Head of caudate nucleus (tissue), 42 donors: ENCODE measurements at places on chromosomes 1 and 21.

DNA sequence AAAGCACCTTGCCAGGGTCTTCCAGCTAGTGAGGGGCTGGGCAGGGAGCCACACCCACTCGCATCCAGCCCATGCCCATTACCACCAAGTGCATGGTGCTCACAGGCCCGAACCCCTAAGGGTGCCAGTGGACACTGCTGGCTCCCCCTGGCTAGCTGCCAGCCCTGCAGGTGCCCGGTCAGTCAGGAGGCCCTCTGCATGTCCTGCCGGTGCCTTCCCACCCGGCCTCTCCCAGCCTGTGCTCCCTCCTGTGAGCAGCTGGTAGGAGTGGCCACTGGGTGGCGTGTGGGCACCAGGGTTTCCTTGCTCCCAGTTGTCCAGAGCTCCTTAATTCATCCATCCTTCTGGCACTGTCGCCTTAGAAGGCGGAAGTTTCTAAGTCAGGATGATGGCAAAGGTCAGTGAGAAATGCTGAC, 33.4 kb downstream of the QSOX1 start:
- DNase-seq, result peak; percentile 67

- no peak for DNase-seq
Observed at GRCh38 chr1:84789014-84789413, 98.8 kb upstream of the SSX2IP start.

DNA sequence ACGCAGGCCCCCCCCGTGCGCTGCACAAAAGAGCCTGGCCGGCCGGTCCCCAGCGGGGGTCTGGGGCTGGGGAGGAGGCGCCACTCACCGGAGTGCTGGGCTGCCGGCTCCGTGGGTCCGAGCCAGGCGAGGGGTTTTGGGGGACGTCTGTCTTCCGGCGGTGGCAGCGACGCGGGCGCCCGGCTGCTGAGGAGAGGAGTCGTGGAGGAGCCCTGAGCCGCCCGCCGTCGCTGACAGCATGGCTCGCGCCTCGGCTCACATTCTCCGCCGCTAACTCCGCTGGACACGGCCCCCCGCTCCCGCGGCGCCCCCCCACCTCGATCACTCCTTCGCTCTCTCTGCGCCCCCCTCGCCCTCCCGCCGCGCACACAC, 649 bp downstream of the AHDC1 start:
- DNase-seq, result no peak

DNA sequence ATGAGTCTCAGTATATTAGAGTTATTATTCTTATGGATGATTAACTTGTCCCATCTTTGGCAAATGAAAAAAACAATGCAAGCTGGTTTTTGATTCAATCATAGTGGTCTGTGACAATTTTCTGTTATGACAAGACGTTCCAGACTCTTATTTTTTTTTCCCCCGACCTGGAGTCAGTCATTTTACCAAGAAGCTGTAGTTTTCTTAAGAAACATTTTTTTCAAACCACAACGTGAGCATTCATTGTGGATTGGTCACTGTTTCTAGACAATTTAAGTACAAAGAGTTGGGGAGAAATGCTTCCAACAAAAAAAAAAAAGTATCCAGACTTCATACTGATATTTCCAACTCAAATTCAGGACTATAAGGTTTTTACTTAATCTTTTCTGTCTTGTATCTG, 8.0 kb upstream of the ANGPTL3 start:
- DNase-seq, result no peak

GRCh38 chr1:24748191-24749121, 3.2 kb downstream of the CLIC4 start:
- no peak for DNase-seq

DNA sequence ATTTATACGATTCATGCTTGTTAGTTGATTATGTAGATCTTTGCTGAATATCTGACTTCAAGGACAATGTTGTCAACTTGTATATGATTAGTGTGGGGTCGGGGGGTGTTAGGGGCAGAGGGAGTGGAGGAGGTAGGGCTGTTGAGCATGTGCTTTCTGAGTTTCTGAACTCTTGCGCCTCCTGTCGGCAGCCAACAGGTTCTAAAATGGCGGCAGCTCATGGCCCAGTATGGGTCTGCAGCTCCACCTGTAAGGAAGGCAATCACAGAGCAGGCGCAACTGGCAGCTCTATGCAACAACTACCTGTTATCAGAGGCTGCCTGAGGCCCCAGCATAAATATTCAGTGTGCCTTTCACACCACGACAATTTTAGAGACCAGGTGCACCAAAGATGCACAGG, 205.8 kb upstream of the PLXNA2 start:
- DNase-seq, result no peak

GRCh38 chr1:234468580-234468979, 10.4 kb downstream of the TARBP1 start:
- DNase-seq, result no peak

DNA sequence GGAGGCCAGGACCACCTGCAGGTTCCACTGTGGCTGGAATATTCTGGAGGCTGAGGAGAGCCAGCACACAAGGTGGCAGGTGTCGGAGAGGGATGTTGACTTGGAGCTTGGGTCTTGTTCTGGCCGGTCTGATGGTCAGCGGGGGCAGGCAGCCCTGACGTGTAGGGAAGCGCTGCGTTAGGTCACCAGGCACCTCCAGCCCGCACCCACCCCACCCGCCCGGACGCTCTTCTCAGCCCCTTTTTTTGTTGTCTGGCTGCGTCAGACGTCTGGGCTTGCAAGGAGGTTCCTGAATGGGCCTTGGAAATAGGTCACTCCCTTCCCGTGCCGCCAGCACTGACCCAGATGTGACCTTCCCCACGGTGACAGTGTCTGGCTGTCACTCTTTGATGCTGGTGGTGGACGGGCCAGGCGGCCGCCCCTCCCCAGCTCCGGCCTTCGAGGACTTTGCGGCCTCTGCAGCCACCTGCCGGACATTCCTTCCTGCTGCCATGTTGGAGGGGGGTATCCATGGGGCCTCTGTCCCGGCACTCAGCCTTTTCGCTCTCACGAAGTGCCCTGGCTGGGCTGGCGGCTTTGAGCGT, 30.1 kb downstream of the SPSB1 start:
- peak; percentile 63 for DNase-seq

DNA sequence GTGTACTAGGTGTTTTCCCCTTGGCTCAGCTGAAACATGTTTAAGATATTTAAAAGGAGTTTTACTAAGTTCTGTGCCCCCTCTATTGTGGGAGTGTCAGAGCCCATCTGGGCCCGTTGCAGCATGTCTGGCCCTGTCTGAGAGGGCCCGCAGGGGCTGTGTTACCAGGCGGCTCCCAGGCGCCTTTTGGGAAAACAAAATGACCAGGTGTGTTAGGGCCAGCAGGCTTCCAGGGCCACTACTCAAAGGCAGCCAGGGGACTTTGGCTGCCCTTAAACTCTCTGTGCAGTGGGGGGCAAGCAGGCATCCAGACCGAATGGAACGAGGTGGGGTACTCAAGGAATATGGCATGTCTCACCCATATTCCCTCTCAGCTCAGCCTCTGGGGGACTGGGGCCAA, 111.7 kb downstream of the KCNN3 start:
- no peak for DNase-seq

DNA sequence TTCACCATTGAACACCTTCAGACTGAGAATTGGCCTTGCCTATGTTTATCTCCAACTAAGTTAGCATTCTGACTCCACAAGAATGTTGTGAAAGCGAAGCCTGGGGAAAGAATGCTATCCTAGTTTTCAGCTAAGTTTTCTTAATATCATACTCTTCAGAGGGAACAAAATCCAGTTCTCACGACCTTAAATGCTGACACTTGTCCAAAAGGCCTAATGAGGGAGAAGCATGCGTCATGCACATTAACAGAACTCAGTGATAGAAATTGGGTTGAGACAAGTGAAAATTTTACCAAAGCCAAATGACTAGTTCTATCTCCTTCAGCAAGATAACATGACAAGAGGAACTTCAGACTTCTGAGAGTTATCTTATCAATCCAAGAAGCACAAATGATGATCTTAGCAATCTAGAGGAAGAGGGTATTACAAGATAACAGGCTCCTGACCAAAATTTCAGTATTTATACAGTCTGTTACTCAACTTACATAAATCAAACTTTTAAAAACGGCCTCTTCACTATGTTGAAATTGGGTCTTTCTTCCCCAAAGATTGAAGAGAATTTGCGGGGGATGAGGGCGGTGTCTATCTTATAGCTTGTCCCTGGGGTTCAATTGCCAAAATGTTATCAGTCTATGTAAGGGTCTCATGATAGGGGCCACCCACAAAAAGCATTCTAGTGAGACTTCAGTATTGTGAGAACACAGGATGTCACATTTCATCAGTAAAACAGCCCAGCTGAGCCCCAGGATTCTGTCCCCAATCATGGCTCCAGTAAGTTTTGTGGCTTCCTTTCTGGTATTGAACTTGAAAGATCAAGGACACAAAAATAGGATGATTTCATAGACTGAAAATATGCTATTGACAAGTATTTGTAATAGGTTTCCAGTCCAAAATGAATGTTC, 26.5 kb upstream of the SLC45A3 start:
- no peak for DNase-seq

DNA sequence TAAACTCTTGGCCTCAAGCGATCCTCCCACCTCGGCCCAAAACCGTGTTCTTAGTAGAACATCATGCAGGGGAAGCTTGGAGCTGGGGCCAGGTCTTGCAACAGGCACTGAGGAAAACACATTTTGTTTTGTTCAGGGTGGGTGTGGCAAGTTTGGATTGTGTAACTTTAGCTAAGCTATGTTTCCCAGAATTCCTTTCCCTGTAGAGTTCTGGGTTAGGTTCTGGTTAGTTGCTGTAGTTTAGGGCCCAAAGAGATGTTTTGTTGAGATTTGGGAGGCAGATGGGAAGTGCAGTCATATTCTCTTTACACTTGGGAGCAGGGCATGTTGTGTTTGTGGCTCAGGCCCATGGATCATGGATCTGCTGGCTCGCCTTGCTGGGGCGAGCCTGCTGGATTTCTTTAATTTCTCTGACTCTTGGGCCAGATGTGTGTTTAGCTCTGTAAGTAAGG, 24.0 kb downstream of the PLA2G5 start:
- DNase-seq, result no peak

DNA sequence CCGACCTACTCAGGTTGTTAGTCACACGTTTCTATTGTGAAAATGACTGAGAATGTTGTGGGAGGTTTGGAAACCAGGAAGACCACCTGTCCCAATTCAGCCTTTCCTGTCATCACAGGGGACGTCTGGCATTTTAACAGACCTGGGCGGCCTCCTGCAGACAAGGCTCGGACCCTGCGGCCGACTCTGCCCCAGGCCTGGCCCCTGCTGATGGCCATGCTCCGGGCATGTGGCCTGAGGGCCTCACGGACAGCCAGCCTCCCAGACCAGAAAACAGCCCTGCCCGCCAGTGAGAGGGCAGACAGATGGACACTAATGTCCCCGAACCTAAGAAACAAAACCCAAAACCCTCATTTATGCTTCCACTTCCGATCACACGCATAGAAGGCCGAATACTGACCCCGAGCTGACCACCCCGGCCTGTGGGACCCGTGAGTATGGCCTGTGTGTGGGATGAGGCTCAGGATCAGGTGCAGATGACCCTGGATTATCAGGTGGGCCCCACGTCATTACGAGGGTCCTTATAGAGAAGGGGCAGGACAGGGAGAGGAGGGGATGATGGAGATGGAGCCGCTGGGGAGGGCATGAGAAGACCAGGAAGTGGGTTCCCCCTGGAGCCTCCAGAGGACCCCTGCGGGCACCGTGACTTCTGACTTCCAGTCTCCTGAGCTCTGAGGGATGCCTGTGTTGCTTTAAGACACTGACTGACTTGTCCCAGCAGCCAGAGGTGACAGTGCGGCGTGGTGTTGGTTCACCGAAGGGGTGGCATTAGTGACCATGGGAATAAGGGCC, 9.6 kb downstream of the COL18A1 start:
- no peak for DNase-seq

GRCh38 chr1:146032631-146033219, 11.2 kb upstream of the HJV start:
- no peak for DNase-seq

DNA sequence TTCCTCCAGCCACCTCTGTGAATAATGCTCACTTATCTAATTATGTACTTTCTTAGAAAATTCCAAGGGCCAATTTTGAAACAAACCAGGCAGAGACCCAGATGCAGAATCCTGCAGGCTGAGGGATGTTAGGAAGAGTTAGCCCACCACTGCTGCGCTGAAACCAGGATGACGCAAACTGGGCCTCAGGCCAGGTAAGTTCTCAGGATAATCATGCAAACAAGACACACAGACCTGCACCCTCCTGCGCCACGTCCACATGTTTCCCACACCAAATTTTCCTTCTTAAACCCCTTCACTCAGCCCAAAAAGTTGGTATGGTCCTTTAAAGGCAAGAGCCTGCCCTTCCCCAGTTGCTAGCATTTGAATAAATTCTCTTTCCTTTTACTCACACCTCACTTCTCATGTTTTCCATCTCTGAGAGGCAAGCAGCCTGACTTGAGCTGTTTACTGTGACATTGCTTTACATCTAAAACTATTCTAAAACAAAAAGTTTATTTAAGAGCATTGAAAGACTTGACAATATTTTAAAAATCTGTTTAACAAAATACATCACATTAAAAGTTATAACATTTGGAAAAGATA, 887.1 kb downstream of the LRRIQ3 start:
- no peak for DNase-seq

DNA sequence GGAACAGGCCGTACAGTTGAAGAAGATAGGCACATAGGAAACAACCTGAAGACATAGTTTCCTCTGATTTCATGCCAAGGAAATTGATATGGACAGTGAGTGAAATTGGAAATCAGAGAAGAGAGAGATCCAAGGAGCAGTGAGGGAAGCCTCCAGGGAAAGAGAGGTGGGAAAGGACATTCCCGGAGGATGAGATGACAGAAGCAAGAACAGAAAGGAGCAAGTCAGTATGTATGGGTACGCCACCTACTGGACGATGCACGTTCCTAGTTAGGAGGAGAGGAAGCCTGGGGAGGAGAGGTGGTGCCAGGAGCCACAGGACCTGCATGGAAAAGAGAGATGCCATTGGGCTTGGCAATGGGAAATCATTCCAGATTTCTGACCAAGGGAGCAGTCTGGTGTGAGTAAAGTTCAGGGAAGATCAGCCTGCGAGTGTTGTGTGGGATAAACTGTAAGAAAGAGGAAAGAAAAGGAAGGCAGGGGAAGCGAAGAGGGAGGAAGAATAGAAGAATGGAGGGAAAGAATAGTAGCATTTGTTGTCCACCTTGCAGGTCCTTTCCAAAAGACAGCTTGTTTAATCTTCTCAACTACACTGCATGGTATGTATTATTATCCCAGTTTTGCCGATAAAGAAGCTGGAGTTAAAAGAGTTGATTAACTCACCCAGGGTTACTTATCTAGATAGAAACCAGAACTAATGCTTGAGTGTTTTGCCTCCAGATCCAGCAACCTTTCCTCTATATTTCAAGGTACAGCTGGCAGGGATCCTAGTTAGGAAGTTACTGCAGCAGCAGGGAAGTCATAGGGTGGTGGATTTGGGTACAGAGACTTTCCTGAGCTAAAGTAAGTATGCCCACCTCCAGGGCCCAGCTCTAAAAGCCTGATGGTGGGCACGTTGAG, 27.4 kb downstream of the C1orf116 start:
- DNase-seq, result peak; percentile 55

DNA sequence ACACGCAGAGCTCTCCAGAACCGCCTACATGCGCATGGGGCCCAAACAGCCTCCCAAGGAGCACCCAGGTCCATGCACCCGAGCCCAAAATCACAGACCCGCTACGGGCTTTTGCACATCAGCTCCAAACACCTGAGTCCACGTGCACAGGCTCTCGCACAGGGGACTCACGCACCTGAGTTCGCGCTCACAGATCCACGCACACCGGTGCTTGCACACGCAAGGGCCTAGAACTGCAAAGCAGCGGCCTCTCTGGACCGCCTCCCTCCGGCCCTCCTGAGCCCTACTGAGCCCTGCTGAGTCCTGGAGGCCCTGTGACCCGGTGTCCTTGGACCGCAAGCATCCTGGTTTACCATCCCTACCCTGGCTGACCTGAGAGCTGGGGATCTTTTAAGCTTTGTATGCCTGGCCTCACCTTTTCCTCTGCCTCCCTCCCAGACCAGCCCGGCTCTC, 8.3 kb downstream of the OLIG2 start:
- no peak for DNase-seq
